ENCODE measurements at places on chromosomes 3 and 15. TPM values are rescaled to one million over a fixed set of nuclear protein-coding genes. Genes with fewer than 3 reads are reported as not detected.

DNA sequence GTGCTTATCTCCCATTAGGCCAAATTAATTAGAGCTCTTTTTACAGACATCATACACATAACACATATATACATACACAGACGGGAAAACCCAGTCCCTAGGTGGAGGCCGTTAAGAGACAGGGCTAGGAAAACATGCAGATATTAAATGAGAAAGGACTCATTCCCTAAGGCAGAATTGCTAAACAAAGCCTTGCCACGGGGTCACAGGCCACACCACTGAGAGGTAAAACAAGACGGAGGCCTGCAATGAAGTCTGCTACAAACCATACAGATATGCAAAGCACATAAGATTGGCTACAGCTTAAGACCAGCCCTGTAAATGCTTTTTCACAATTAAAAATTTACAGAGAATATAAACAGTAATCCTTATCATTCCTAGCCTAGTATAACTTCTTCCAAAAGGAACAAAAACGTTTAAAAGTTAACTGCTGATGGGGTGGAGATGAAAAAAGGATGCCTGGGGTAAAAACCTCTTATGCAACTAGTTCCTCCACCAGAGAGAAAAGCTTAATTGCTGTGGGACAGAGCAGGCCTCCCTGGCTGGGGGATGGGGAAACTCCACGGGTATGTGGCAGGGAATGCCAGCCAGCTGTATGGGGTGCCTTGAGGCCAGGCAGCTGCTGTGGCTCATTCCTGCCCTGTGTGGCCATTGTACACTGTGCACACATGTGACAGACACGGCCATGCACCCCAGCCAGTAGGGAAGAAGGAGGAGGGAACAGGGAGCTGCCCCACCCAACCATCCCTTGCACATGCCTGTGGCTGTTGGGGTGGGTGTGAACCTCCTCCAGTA is 481.4 kb upstream of the LMCD1 start:
- DNase-seq, result no peak

DNA sequence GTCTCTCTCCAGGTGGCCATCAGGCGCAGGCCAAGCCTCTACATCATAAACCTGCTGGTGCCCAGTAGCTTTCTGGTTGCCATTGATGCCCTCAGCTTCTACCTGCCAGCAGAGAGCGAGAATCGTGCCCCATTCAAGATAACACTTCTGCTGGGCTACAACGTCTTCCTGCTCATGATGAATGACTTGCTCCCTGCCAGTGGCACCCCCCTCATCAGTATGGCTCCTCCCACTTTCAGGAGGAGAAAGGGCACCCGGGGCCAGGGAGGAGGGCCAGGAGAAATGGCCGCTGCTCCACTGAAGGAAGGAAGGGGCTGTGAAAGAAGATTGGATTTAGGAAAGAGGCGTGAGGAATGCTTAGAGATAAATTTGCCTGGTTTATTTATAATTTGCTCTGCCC is 6.6 kb downstream of the HTR3C start:
- no peak for DNase-seq

- DNase-seq, result no peak
Observed at GRCh38 chr3:140308535-140308934, 369.3 kb upstream of the TRIM42 start.

Gene CFAP100
- total RNA-seq, result not detected

Gene HEXA
- 81.9 TPM for total RNA-seq

All from hematopoietic multipotent progenitor cell (in vitro differentiated cells).